CD4-positive, alpha-beta T cell treated with Interleukin-4 for 4 hours (primary cell): ENCODE measurements at places on chromosomes 16 and 17.

DNA sequence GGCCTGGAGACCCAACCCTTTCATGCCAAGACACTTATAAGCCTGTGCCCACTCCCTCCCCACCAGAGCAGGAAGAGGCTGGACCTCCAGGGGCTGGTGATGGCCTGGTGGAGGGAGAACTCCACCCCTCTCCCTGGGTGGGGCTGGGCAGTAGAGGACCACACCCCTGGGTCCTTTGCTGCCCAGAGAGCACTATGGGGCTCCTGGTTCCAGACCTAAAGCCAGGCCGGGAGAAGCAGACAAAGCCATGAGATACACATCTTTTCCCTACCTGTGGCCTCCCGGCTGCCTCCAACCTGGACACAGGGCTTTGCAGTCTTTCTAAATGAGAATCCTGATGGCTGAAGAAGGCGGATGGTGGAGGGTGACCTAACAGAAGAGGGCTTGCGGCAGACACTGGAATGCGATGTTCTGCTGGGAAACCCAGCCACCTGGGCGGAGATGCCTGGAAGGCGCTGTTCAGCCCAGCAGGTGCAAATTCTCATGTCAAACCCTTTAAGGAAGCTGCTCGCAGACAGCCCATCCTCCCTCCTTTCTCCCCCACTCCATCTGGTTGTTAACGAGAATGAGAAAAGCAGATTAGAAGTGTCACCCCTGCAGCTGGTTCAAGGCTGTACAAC, 43.9 kb upstream of the KIFC3 start:
- DNase-seq: no peak

GRCh38 chr17:51046514-51047384, 73.9 kb downstream of the SPAG9 start:
- DNase-seq: no peak

- DNase-seq: no peak
These were observed 34.5 kb downstream of the ABCC6 start for GRCh38 chr16:16188827-16189226.

DNA sequence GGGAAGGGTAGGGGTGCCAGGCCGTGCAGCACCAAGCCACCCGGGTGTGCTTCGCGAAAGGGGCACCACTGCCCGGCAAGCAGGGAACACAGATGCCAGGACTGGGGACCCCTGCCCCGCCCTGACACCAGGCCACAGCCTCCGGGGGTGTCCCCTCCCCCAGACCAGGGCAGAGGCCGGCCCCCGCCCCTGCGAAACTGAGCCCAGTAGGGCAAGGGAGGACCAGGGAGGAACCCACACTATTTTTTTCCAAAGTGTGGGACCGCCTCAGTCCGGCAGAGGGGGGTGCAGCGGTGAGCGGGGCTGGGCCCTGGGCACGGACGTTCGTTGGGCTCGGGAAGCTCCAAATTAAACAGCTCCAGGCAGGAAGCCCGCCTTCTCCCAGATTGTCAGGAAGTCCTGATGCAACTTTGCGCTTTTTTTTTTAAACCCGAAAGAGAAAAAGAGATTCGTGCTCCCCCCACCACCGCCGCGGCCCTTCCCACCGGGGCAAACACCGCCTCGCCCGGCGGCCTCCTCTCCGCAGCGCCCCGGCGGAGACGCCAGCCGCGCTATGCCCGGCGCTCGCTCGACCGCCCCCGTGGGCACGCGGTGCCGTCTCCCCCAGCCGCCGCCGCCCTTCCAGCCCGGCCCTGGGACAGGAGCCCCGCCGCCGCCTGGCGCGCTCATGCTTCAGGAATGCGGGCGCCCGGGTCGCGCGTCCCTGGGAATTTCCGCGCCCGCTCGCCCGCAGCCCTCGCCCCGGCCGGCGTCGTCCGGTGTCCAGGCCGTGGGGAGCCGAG, 755 bp downstream of the PIEZO1 start:
- no peak for DNase-seq

- no peak for DNase-seq
These were observed 128.4 kb upstream of the RCVRN start for GRCh38 chr17:10033449-10033848.

- DNase-seq: no peak
These were observed 71.5 kb downstream of the SEC14L1 start for GRCh38 chr17:77212081-77212832.

GRCh38 chr17:59355702-59356325, 24.4 kb downstream of the YPEL2 start:
- DNase-seq: no peak

- no peak for DNase-seq
These were observed 32.1 kb upstream of the LONP2 start for GRCh38 chr16:48212033-48212432.

DNA sequence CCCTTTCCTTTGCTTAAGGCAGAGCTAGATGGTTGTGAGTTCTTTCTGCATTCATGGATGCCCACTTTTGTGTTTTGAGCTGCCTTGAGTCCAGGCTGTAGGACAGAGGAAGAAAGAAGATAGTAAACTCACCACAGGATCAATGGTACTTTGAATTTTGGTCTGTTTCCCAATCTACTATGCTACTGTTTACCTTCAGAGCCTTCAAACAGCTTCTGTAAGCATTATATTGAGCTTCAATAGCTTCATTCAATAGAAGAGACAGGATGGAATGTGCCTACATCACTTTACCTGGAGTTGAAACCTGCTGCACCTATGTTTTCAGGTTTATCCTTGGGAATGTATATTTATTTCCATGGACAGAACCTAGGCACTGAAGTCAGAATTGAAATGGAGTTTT, 397.9 kb upstream of the DYNLRB2 start:
- DNase-seq: no peak

DNA sequence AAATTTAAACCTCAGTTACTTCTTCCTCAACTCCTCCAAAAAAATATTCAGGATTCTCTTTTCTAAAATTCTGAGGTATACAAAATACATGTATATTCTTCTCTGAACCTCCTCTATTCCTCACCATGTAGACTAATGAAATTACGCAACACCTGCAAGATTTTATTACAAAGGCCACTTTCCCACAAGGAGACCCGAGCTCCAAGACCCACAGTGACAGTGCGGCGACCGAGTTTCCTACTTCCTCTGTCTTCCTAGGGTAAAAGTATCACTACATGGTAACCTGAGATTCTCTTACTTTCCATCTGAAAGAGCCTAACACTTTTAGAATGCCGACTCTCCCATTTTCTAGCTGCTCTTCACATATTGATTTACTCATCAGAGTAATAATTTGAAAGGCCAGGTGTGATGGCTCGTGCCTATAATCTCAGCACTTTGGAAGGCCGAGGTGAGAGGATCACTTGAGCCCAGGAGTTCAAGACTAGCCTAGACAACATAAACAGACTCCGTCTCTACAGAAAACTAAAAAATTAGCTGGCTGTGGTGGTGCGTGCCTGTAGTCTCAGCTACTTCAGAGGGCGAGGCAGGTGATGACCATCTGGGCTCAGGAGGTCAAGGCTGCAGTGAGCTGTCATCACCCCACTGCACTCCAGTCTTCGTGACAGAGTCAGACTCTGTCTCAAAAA, 35.7 kb downstream of the CYTH1 start:
- DNase-seq: no peak

GRCh38 chr17:33024688-33025486, 33.2 kb downstream of the SPACA3 start:
- DNase-seq: no peak

GRCh38 chr17:64213995-64214811, 48.9 kb downstream of the TEX2 start:
- no peak for DNase-seq

GRCh38 chr17:64424324-64424849, 24.5 kb upstream of the MILR1 start:
- no peak for DNase-seq

GRCh38 chr17:77958716-77959125, 218 bp downstream of the TNRC6C start:
- DNase-seq: no peak

DNA sequence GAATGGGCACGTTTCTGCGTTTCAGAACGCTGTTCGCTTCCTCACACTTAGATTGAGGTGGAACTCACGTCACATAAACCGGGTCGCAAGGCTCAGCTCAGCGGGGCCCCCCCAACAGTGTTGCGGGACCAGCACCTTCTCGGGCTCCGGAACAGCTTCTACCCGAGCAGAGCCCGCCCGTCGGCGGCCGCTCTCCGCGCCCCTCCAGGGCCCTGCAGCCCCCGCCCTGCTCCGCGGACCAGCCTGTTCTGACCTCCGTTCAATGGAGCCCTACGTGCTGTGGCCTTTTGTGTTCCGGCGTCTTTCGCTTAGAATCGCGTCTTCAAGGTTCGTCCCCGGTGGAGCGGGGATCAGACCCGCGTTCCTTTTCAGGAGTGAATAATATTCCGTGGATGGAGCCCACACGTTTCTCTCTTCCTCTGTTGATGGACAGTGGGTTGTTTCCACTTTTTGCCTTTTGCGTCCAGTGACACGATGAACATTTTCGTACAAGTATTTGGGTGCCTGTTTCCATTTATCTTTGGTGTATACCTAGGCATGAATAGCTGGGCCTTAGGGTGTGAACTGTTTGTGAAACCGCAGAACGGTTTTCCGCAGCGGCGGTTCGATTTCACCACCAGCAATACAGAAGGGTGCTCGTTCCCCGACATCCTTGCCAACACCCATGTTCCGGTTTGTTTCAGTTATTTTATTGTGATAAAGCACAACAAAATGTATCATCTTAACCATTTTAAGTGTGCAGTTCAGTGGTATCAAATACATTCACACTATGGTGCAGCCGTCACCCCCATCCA, 2.3 kb upstream of the SLC22A31 start:
- DNase-seq: no peak

- peak; percentile 30 for DNase-seq
These were observed 20.6 kb upstream of the SNTB2 start for GRCh38 chr16:69166221-69166833.

GRCh38 chr17:76048711-76049110, 21.6 kb upstream of the EVPL start:
- DNase-seq: peak; percentile 35

DNA sequence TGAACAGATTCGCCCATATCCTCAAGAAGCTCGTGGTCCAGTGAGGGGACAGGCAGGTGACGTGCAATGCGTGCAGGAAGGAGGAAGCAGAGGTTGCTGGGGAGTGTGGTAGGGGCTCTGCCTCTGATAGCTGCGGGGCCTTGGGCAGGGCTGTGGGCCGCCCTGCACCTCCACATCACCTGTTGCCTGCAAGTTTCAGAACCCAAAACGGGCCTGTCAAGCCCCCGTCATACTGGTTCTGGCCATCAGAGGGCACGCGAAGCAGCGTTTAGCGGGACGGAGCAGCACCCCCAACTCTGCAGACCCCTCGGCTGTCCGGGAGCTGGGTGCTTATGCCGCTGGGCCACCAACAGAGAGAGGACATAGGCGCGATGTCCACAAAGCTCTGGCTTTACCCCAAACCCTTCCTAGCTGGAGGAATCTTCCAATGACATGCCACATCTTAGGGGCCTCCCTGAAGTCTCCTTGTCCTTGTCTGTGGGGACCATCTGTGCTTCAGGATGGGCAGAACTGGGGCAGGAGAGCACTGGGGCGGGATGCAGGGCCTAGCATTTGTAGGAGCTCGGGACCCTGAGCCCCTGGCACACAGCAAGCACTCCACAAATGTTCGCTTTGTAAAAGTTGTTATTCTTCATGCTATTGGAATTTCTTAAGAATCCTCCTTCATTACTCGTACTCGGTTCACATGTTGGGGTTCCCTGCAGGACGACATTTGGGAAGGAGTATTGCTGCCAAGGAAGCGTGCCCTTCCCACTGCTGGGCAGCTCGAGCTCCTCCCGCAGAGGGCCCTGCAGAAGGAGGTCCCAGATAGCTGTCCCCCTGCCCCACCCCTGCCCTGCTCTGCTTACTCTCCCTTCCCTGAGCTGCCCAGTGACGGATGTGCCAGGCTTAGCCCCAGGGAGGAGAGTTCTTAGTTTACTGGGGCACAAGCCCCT, 64.3 kb downstream of the CNGB1 start:
- DNase-seq: no peak

DNA sequence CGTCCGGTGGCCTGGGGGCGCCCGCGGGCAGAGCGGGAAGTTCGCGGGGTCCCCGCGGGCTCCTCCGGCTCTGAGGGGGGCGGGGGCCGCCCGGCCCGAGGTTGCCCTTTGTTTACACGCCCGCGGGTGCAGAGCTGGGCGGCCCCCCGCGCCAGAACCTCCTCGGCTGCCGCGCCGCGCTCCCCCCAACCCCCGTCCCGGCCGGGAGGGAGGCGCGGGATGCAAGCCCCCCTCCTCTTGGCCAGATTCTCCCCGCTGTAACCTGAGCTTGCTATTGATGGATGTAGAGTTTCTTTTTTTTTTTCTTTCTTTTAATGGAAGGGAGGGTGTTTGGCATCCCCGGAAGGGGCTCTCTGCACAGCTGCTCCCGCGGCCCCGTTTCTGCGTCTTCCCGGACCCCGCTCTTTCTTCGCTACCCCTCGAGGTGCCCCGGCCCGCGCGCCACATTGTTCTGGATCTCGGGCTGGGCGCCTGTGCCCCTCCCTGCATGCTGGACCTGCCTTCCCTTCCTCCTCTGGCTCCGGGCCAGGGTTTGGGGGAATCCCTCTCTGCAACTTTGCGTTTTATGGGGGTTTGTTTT, 646 bp downstream of the CBX2 start:
- no peak for DNase-seq

- DNase-seq: no peak
These were observed 25.8 kb downstream of the STAT3 start for GRCh38 chr17:42362245-42362961.

DNA sequence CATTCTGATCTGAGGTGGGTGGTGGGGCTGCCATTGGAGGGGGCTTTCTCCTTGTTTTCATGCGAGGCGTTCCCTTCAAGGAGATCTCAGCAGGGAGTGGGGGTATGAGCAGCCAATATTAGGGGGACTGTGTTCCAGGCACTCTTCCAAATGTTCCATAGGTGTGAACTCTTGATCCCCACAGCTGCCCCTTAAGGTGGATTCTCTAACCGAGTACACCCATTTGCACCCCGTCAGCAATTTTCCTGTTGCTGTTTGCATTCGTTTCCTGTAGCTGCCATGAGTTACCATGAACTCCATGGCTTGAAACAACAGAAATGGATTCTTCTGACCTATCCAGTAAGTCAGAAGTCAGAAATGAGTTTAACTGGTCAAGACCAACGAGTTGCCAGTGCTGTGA, 3.7 kb upstream of the PRR15L start:
- no peak for DNase-seq

GRCh38 chr16:27367461-27368357, 34.3 kb upstream of the IL21R start:
- peak; percentile 94 for DNase-seq

GRCh38 chr17:51742571-51742970, 415.9 kb downstream of the CA10 start:
- no peak for DNase-seq

- no peak for DNase-seq
These were observed 679.7 kb upstream of the SOX9 start for GRCh38 chr17:71441098-71441497.

- no peak for DNase-seq
These were observed 54.6 kb downstream of the ABR start for GRCh38 chr17:1124896-1125787.
